ENCODE measurements at places on chromosomes 3 and 15.

DNA sequence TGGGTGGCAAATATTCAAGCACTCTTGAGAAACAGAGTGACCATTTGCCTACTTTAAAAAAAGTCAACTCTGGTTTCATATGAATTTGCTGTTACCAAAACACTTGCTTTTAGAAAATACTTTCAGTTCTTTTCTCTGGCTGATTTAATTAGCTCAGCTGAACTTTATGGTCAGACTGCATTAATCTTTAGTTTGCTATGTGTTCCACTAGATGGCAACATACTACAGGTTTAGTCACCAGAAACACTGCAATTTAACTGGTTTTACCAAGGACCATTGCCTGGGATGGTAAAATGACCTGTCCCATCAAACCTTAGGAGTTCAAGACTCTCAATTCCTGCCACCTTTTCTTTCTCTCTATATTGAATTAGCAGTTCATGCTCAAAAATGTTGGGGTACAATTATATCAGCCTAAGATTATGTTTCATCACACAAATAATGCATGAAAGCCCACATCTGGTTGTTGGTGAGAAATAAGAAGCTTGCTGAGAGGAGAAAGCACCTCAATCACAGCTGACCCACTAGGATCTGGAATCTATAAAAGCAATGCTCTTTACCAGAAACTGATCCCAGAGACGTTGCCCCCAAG lies 14.2 kb downstream of the EIF4E3 start:
- DNase-seq, result peak; percentile 64

DNA sequence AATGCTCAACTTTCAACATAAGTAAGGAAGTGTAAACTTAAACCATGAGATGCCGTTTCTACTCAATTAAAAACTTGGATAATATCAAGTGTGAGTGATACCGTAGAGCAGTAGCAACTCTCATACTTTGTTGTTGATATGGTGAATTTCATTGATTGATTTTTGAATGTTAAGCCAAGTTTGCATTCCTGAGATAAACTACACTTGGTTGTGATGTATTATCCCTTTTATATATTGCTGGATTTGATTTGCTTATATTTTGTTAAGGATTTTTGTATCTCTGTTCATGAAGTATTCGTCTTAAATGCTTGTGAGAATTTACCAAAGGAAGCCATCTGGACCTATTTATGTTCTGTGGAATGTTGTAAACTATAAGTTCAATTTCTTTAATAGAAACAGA lies 21.7 kb downstream of the SLMAP start:
- DNase-seq, result no peak

- no peak for DNase-seq
Measured at GRCh38 chr15:93887151-93887550, 344.2 kb upstream of the MCTP2 start.

DNA sequence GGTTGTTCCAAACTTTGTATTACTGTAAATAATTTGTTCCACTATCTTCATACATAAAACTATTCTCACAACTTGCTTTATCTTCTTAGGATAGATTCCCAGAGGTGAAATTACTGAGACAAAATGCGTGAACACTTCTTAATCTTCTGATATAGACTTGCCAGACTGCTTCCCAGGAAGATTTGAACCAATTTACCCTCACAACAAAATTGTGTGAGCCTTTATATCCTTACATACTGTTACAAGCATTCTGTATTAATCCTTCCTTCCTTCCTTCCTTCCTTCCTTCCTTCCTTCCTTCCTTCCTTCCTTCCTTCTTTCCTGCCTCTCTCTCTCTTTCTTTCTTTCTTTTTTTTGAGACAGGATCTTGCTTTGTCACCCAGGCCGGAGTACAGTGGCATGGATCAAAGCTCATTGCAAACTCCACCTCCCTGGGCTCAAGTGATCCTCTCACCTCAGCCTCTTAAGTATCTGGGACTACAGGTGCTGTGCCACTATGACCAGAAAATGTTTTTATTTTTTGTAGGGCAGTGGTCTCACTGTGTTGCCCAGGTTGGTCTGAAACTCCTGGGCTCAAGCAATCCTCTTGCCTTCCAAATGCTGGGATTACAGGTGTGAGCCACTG lies 57.1 kb upstream of the SSR3 start:
- DNase-seq, result no peak

DNA sequence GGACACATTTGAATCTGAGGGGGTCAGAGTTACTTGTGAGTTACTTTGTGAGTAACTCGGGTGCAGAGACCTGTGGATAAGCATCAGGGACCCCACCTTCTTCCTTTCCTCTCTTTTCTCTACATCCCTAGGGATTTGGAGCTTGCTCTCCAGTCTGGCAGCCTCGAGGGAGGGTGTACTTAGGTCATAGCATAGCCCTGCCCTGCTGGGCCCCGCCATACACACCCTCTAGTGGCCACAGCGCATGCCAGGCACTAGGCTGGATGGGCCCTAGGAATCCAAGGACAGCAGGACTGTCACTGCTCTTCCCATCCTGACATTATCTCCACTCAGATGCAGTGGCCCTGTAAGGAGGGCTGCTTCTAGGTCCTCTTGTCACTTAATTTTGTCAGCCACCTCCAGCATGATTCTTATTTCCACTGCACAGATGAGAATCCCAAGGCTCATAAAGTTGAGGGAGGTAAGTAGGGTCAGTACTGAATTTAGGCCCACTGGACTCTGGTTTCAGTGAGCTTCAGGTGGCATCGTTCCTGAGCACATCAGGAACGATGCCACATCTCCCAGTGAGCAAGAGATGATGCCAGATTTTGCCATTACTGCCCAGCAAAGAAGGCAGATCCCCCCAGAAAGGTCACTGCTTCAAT lies 3.6 kb upstream of the SMAD6 start:
- DNase-seq, result peak; percentile 90

- DNase-seq, result no peak
Measured at GRCh38 chr15:89633585-89633984, 21.7 kb downstream of the KIF7 start.

GRCh38 chr3:51353691-51354090 lies 31.4 kb upstream of the MANF start:
- no peak for DNase-seq

DNA sequence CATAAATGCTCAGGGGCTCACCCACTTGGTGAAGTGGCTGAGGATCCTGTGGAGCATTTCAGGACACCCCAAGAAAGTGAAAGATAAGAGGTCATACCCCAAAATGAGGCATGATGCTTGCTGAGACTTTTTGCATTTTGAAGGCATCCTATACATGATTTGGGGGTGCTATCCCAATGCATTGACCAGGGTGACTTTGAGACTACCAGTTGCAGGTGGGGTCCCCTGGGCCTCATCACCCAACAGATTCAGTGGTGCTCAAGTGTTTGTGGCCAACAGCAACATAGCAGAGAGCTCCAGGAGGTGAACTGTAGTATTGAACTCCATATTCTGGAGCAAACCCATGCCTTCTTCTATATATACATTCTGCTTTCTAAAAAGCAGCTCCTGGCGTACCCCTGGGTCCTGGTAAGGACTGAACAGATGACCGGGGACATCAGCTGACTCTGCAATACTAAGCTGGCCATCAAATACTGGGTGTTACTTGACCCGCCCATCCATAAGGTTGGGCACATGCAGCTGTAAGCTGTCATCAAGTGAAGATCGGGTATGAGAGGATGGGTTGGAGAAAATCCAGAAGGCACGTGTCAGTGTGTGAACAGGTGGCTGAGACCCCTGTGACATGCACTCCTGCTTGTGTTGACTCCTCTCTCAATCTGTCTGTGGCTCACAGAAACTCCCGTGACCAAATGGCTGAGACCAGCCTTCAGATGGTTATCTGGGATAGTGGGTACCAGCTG lies 143.3 kb downstream of the KLF13 start:
- no peak for DNase-seq

DNA sequence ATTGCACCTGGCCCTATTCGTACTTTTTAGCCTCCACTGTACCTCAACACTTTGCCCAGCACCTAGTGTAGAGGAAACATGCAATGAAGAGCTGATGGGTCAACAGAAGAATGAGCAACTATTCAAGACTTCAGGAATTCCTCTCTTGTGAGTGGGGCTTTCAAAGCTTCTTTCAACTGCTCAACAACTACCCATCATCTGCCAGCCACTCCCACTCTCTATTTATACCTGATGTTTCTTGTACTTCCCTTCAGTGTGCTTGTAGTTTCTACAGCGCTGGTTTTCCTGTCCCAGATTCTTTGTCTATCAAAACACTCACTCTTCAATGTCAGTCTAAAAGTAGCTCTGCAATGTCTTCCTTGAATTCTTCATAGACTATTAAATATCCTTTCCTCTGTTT lies 168.3 kb upstream of the LPP start:
- no peak for DNase-seq

GRCh38 chr3:178042376-178042775 lies 493.9 kb upstream of the KCNMB2 start:
- DNase-seq, result no peak
